ENCODE measurements at places on chromosomes 11 and 22.

DNA sequence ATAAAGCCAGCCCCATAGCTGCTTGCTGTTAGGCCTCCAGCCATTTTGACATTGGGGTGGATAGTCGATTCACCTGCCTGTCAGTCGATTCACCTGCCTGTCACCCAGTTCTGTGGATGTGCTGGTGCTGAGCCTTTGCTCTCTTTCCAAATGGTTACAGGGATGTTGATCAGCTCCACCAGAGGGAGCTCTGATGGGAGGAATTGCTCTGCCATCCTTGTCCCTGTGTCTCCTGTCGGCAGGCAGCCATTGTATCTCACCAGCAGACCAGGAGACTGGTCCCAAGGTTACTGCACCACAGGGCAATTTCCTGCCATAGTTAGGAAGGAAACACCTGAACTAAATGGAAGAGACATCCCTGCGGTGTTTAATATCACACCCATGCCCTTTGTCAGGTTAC, 6.1 kb downstream of the MPEG1 start:
- DNase-seq = no peak

GRCh38 chr11:20208622-20209111, 48.4 kb upstream of the DBX1 start:
- no peak for DNase-seq

DNA sequence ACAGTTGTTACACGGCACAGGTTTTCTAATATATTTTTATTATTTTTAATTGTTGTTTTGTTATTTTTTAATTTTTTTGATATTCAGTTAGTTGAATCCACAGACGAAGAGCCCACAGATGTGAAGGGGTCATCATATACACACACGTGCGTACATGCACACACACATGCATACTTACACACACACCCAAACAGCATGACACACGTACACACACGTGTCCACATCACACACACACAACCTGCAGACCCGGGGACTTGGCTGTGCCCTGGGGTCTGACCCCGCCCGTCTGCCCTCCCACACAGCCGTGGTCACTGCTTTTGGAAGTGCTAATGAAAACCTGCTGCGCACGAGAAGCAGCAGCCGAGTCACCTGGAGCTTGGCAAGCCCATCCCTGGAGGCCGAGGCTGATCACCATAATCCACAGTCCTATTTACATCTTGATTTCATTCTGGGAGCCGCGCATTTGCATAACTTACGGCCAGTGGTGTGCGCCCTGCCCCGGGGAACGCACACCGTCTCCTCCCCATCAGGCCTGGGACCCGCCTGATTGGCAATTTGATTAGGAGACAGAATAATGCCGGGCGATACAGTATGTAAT, 110.3 kb downstream of the BRD1 start:
- no peak for DNase-seq

DNA sequence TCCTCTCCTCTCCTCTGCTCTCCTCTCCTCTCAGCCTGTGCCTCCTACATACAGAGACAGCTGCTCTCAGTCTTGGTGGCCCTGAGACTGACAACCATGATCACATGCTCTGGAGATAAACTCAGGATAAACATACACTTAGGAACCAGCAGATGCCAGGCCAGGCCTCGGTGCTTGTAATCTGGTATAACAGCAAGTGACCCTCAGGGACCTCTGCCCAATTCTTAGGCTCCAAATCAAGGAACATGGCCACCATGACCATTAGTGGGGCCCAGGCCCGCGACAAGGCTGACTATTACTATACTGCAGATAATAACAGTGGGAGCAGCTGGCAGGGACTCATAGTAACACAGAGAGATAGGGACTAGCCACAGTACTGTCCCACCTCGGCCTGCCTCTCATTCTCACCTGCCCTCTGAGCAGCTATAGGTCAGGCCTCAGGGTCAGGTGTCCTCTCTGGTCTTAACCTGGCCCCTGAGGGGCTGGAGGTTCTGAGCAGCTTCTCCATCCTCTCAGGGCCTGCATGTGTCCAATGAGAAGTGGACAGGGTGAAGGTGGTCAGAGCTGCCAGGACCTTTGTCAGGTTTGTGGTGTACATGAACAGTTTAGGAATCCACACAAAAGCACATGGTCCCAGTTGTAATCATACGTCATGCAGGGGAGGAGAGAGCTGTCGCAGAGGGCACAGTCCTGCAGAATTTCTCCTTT, 106.1 kb downstream of the GGTLC2 start:
- no peak for DNase-seq

- no peak for DNase-seq
Measured at GRCh38 chr11:63837739-63838138, 1.2 kb upstream of the MARK2 start.

GRCh38 chr11:121291896-121292494, 576 bp upstream of the SC5D start:
- no peak for DNase-seq

DNA sequence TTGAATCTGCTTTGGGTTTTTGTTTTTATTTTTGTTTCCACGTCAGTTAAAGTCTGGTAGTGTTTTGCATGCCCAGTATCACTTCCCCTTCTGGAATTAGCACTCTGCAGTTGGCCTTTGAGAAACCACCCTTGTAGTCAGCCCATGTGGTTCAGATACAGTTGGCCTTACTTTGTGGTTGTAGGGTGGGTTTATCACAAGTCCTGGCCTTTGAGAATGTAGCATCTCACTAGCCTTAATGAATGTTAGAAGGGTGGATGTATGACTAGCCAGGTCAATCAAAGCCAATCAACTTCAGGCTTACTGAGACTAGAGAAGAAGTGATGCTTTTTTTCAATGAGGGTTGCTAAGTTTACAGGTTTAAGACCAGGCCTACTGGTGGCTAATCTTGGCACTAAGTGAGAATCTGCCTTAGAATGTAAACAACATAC, 19.8 kb downstream of the ARL14EP start:
- DNase-seq = no peak

DNA sequence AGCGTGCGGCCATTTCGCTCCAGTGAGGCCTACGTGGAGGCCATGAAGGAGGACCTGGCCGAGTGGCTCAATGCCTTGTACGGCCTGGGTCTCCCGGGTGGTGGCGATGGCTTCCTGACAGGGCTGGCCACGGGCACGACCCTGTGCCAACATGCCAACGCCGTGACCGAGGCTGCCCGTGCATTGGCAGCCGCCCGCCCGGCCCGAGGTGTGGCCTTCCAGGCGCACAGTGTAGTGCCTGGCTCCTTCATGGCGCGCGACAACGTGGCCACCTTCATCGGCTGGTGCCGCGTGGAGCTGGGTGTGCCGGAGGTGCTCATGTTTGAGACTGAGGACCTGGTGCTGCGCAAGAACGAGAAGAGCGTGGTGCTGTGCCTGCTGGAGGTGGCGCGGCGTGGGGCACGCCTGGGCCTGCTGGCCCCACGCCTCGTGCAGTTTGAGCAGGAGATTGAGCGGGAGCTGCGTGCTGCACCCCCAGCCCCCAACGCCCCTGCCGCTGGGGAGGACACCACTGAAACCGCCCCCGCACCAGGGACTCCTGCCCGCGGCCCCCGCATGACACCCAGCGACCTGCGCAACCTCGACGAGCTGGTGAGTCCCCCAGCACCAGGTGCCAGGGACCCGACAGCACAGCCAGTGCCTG, 1.8 kb downstream of the GAS2L1 start:
- no peak for DNase-seq

DNA sequence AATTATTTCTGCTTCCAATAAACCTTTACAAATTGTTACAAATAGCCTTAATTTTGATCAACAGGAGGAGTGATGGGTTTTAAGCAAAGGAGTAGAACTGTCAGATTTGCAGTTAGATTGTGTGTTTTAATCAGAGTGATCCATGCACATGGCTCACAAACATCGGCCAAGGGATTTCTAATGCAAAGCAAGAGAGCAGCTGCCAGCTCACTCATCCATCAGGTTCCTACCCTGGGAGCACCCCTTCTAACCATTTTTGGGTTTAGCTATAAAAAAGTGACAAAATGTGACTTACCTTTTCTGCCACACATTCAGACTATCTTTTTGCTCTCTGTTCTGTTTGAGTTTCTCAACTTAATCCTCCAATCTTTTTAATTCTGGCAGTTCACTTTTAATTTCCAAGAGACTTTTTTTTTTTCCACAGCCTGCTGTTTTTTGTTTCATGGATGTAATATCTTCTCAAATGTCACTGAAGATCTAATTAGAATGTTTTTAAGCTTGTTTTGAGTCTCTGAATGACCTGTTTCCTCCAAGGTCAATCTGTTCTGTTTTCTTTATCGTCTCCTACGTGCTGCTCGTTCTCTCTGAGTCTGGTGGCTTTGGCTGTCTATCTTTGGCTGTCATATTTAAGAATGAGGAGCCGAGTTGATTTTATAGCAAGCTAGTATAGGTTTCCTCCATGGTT, 6.0 kb downstream of the IZUMO1R start:
- no peak for DNase-seq

- DNase-seq = no peak
Measured at GRCh38 chr22:37484480-37485394, 1.4 kb downstream of the MFNG start.

DNA sequence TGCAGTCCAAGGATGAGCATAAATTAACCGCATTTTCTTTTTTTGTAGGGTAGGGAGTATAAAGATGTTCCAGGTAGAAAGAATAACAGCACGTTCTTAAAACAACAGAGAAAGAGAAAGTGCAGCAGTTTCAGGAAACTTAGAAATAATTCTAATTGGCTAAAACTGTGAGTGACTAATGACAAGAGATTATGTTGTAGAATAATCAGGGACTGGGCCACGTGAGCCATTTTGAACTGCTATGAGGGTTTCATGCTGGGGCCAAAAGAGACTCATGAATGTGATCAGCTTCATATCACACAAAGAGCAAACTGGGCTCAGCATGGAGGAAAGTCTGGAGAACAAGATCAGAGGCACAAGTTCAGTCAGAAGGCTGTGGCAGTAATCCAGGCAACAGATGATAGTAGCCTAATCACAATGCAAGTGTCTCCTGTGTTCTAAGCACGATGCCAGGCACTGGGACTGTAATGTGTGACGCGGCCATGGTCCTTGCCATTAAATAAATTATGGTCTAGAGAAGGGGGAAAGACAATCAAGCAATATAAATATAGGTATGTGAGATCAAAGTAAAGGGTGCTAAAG, 17.9 kb downstream of the CWF19L2 start:
- DNase-seq = no peak

- no peak for DNase-seq
Measured at GRCh38 chr11:44047931-44048431, at the start of gene ACCSL. Gene ACCSL, plus strand, starts transcription at chr11:44047981. Its CDS starts 56 bp downstream, at chr11:44048037.

- DNase-seq = no peak
Measured at GRCh38 chr11:64654958-64655541, 64.0 kb downstream of the SLC22A12 start.

DNA sequence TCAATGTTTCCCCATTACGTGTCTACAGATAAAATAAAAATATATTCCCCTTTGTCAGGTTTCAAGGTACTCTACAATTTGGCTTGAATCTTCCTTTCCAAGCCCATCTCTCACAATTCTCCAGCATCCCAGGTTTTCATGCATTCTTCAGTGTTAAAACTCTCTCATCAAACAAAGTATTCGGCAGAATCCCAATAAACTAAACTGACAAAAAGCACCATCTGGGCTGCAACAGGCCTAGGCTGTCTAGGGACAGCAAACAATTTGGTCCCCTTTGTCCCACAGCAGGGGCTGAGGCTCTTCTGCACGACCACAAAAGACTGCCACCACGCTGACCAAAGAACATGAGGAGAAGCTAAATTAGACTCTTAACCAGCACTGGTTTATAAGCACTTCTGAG, 159.4 kb downstream of the CADM1 start:
- no peak for DNase-seq

DNA sequence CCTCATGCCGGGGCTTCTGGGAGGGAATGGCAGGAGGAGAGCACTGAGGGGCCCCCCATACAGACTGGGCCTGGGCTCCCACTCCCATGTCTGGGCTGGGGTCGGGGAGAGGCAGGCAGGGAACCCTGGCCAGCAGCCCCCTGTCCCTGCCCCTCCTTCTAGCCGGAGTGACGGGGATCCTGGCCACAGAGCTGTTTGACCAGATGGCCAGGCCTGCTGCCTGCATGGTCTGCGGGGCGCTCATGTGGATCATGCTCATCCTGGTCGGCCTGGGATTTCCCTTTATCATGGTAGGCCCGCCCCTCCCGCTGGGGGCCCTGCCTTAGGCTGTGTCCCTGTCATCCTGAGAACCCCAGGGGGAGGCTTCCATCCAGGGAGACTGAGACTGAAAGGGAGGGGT, 10.0 kb upstream of the MIF start:
- no peak for DNase-seq
